ENCODE measurements at places on chromosomes 7 and 10.

DNA sequence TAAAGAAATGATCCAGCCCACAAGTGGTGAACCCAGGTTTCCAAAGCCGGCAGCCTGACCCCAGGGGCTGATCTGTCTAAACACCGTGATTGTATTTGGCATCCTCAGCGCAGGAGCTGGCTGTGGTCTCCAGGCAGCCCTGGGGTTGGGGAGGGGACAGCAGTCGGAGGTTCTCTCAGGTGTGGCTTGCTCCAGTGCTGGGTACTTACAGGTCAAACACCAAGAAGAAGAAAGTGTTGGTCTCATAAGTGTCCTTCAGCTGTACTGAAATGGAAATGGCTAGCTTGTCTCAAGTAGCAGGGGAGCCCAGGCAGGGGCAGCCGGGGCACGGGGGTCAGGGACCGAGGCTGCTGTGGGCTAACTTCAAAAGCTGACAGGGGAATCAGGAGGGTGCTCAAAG is 6.0 kb downstream of the PHKG1 start:
- no peak for DNase-seq

DNA sequence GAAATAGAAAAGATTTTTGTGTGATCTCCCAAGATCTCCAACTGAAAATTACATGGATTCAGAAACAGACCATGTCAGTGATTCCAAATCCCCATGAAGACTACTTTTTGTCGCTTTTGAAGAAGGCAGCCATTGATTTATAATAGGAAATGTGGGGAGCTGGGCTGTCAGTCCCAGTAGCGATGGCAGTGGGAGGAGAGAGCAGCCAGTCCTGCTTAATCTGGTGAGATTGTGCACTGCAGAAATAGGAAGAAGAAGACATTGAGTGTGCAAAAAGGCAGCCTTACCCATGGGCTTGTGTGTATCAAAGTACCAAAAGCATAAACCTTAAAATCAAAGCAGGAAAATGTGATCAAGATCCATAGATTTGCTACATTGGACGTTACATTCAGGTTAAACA is 4.8 kb downstream of the ADRB1 start:
- no peak for DNase-seq

- DNase-seq: no peak
These were observed 251.0 kb downstream of the BMPER start for GRCh38 chr7:34156336-34156735.

DNA sequence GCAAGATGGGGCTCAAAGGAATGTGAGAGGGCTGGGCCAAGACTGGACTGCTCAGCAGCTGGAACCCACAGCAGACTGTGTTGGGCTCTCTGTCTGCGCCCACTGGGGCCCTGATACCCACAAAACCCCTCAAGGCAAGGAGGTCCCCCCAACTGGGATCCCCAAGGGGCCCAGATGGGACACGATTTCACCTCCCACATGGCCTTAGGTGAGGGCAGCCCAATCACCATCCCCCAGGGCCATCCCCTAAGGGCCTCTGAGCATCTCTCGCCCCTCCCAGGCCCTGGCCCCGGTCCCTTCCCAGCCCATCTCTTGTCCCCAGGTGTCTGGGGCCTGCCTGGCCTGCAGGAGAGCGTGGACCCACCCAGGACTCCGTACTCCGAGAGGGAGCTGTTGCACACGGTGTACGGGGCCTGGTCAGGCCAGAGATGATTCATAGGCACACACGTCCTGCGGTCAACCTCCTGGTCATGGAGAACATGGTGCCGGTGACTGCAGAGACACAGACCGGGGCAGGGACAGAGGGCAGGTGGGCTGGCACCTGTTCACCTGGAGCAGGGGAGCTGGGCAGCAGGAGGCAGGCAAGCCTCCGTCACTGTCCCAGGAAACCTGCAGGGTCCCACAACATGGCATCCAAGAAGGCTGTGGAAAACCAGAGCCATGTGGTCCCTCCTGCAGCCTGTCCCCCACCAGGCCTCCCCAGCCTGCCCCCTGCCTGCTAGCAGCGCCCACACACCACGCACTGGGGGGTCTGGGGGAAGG is 21.6 kb downstream of the OGDHL start:
- DNase-seq: no peak

GRCh38 chr7:38318803-38319416 is 45.5 kb upstream of the TARP start:
- DNase-seq: peak; percentile 15

DNA sequence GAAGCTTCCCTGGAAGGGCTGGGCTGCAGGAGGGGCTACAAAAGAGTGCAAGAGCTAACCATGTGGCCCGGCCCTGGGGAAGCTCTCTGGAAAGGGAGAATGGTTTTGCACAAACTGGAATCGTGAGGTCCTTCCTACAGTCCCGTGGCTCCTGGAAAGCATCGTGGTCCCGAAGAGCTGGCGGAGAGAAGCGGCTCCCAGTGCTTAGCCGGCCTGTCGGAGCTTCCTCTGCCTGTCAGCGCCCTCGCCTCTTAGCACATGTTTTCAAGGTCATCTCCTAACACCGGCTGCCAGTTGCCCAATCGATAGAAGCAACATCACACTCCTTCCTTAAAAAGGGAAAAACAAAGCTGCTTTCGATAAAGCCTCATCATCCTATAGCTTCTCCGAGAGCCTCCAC is 42.1 kb upstream of the MGMT start:
- DNase-seq: no peak

DNA sequence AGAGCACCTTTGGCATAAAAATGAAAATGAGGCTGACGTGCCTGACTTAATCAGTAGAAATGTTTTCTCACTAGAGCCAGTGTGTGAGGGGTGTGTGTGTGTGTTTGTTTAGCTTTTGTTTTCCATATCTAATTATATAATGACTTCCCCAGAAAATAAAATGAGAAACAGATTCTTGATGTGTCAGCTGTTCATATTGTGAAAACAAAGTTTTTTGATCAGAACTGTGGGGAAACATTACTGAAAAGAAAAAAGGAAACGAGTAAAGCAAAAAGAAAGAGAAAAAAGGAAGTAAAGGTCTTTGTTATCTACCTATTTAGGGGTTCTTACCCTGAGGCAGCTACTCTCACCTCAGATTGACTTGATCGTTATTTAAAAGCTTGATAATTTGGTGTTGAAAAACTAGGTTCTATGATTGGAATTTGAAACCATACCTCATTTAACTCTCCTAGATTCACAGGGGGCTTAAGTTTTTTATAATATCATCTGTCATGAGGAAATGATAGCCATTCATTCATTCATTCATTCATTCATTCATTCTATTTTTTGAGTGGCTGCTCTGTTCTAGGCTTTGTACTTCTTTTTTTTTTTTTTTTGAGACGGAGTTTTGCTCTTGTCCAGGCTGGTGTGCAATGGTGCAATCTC is 58.0 kb downstream of the CREM start:
- no peak for DNase-seq

DNA sequence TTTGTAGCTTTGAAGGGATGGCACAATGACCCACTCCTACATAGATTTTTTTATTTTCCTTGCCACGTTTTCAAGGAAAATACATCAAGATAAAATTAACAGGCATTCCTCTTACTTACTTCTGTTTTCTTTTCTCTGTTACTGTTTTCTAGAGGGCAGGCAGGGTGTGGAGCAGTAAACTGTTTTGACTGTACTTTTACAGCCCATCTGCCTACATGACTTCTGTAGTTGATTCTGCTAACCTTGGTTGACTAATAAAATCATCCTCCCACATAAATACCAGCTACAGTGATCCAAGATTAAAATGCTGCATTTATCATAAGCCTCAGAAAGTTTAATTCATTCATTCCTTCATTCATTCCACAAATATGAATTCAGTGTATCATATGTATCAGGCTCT is 158.5 kb downstream of the TRIL start:
- no peak for DNase-seq

GRCh38 chr10:59873896-59874295 is 32.5 kb downstream of the CCDC6 start:
- DNase-seq: no peak

DNA sequence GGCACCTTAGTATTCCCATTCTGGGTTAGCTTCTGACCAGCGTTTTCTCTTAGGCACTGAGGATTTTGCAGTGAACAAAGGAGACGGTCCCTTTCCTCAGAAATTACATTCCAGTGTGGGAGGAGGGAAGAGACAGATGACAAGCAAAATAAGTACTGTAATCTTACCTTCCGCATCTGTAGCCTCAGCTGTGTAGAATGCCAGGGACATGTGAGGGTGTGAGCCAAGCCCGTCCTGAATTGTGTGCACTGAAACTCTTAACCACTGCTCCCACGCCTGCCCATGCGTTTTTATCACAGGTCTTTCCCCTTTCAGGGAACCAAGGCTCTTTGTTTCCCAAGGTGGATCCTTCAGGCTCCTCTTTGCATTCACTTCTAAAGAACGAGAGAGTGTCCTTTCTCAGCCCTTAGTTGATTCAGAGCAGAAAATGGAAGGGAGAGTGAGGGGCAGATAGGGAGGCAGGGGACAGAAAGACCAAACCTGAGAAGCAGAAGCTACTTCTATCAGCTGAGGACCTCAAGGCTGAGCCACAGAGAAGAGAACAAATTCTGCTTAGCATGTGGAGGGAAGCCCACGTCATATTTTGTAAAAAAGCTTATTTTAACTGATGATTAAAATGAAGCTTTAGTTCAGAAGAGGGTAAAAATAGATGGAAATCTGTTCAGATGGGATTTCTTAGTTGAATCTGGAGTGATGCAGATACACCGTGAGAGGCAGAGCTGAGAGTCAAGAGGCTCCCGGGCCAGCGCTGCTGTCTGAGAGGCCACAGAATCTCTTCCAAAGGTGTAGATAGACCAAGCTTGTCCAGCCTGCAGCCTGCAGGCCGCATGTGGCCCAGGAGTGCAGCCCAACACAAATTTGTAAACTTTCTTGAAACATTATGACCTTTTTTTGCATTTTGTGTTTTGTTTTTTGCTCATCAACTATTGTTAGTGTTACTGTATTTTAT is 122.5 kb downstream of the CCNY start:
- DNase-seq: no peak

DNA sequence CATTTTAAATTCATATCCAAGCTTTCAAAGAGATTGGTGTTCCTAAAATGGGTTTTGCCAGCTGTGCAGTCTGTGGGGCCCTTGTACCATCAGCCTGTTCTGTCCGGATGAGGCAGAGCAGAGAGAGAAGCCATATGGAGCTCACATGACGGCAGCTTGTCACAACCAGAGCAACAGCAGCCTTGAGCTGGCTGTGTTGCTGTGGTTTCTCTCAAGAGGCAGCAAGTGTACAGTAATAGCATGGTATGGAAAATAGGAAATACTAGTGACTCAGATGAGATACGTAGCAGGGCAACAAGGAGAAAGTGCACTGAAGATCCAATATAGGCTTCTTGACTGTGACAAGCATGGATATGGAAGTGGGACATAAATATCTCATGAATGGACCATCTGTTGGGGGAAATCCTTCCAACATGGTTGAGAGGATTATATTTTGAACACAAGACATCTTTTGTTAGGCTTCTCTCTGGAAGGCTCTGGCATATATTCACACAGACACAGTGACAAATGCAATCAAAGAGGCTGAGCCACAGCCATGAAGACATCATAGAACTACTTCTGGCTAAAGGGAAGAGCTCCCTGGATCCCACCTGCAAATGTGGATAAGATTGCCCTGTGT is 251.0 kb upstream of the TAC1 start:
- no peak for DNase-seq

- no peak for DNase-seq
These were observed 11.3 kb downstream of the PI4K2A start for GRCh38 chr10:97651773-97652172.

GRCh38 chr7:40656349-40656748 is 521.5 kb downstream of the SUGCT start:
- no peak for DNase-seq

DNA sequence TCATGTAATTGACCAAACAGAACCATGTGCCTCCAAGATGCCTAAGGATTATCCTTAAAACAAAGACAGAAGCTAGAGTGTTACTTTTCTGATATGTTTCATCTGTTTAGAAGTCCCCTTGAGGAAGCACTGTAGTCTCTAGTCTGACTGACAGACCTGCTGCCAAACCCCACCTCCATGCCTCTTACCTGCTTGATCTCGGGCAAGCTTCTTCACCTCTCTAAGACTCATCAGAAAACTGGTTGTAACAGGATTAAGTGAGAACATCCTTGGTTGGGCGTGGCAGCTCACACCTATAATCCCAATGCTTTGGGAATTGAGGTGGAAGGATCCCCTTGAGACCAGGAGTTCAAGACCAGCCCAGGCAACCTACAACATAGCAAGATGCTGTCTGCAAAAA is 42.2 kb upstream of the OTUD1 start:
- no peak for DNase-seq

DNA sequence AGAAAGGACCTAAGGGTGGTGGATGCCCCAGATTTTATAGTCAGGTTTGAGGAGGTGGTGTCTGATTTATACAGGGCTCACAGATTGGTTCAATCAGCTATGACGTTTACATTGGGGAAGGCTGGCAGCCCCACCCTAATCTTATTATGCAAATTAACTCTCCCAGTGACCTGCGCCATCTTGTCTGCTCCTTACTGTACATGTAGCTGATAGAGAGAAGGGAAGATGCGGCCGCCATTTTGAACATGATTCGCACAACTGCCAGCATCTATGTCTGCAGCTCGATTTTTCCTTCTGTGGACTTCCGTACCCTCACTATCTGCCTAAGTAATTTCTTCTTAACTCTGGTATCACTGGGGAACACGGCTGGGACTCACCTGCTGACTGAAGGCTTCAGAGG is 619.0 kb upstream of the DPP6 start:
- DNase-seq: no peak

- no peak for DNase-seq
These were observed 100.7 kb upstream of the CTTNBP2 start for GRCh38 chr7:117973975-117974374.

- DNase-seq: peak; percentile 42
These were observed 398 bp downstream of the DENND11 start for GRCh38 chr7:141701489-141702046.

DNA sequence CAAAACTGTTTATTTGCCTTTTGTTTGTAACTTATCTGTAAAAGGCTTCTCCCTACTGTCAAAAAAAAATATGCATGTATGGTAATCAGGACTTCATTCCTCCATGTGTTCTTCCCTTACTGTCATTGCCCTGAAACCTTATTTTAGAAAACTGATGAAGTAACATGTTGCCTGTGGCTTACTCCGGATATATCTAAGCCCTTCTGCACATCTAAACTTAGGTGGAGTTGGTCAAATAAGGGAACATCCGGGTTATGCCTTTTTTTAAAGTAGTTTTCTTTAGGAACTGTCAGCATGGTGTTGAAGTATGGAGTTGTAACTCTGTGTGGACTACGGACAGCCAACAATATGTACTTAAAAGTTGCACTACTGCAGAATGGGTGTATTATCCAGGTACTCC is 6.2 kb downstream of the SAR1A start:
- DNase-seq: no peak
